ENCODE measurements at places on chromosomes 13 and 19. TPM values are rescaled to one million over a fixed set of nuclear protein-coding genes. Genes with fewer than 3 reads are reported as not detected.

- no peak for DNase-seq
These were observed 76.6 kb upstream of the PCDH9 start for GRCh38 chr13:67306742-67307141.

Gene KCNC3
- not detected for total RNA-seq

Gene ZNF536
- total RNA-seq, result not detected

Gene LSM7
- 379 TPM for total RNA-seq
